ENCODE measurements at places on chromosomes 4 and X.
A peak's percentile ranks its signal among the peaks of the same experiment; 100 is the strongest.

DNA sequence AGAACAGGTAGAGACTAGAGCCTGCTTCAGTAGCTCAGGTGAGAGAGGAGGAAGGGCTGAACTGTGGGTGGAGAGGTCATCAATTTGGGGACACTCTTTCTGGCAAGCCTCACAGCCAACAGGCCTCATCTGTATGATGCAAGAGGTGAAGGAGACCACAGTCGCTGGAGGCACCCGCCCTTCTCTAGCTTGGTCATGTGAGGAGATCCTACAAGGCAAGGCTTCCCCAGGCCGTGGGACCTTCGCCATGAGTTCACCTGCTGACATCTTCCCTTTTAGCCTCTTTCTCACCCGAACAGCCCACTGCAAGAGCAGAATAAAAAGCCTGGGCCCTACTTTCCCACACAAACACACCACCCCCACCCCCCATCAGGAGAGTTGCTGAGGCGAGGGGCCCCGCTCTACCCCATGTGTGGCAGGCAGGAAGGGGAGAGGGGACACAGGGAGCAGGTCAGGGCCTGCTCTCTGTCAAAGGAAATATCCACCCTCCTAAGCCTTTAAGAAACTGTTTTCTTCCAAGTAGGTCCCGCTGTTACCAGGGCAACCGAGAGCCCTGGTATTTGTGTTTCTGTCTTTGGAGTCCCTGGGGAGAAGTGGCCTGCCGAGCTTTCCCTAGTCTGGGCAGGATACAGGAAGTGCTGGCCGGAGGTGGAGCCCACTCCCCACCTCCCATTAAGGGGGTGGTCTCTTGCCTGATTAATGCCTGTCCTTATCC is 8.1 kb downstream of the RTL5 start:
- no peak for DNase-seq

DNA sequence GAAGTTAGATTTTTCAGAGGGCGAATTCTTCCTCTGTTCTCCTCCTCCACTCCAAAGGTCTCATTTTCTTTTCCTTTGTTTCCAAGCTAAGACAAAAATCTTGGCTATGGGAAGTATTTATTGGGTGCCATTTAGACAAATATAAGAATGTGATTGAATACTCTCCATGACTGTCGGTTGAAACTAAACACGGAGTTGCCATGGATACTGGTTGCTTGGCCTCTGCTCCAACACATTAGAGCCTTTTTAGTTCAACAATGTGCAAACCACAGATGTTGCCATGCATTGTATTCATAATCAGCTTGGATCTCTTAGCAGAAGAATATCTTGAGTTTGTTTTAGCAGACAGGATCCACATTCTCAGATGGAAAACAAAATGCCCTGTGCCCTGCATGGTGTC is 366.5 kb upstream of the LCORL start:
- DNase-seq = no peak

DNA sequence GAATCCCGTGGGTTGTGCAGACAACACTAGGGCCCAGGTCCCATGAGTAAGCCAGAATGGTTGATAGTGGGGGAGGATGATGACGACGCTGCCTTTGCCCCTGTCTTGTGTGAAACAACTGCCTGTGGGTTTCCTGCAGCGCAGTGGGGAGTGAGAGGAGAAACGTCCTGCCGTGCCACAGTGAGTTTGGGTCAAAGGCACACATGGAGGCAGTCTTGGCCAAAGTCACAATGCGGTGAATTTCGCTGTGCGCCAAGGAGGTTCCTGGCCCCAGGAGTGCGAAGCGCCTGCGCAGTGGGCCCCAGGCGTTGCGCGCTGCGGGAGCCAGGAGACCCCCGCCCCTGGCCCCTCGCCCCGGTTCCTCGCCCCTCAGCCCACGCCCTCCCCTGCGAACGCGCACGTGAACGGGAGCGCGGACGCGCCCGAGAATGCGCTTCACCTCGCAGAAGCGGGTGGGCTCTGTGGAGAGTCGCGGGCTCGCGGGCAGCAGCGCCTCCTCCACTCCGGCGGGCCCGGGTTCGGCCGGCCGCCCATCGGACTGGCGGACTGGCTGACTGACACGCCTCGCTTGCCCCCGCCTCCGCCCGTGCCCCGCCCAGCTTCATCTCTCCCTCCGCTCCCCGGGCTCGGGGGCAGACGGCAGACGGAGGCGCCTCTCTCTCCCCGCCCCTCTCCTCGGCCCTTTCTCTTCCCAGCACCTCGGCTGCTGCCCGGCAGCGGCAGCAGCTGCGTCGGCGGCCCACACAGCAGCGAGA is at the start of gene NUDT10:
NUDT10 (plus strand) TSS at position 635 of the 755 bp plus-strand sequence. CDS start 144 bp downstream, outside the sequence.
- DNase-seq = no peak

GRCh38 chr4:77751764-77752163 is 67.4 kb downstream of the CNOT6L start:
- no peak for DNase-seq

DNA sequence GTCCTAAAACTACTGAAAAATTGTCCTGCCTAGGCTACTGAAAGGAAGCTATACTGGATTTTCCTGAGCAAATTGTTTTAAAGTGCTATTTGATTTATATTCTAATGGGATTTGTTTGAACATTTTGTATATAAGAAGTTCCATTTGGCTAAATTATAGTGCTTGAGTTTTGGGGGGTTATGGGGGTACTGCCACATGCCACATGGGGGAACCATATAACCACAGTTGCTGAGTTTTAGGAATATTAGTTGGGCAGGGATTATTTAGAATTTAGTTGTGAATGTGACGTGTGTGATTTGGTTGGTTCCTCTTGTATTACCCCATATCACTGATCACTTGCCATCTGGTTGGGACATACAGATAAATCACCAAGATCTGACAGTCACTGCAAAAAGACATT is 224.5 kb upstream of the TAPT1 start:
- DNase-seq = no peak

- no peak for DNase-seq
Measured at GRCh38 chr4:47837094-47837907, 566 bp downstream of the CORIN start.

DNA sequence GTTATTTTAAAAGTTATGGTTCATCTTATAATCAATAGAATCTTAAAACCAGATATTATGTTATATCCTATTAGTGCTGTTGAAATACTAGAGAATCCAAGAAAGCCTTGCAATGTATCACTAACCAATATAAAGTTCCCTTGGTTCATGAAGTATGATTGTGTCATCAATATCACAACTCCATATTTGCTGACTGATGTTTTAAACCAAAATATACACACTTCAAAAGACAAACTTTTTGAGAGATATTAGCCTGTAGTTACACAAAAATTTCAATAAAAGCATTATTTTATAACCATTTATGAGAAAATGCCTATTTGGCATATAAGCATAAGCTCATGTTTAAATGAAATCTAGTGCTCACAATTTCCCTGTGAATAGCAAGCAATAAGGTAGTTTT is 198.6 kb downstream of the CENPC start:
- DNase-seq = no peak

DNA sequence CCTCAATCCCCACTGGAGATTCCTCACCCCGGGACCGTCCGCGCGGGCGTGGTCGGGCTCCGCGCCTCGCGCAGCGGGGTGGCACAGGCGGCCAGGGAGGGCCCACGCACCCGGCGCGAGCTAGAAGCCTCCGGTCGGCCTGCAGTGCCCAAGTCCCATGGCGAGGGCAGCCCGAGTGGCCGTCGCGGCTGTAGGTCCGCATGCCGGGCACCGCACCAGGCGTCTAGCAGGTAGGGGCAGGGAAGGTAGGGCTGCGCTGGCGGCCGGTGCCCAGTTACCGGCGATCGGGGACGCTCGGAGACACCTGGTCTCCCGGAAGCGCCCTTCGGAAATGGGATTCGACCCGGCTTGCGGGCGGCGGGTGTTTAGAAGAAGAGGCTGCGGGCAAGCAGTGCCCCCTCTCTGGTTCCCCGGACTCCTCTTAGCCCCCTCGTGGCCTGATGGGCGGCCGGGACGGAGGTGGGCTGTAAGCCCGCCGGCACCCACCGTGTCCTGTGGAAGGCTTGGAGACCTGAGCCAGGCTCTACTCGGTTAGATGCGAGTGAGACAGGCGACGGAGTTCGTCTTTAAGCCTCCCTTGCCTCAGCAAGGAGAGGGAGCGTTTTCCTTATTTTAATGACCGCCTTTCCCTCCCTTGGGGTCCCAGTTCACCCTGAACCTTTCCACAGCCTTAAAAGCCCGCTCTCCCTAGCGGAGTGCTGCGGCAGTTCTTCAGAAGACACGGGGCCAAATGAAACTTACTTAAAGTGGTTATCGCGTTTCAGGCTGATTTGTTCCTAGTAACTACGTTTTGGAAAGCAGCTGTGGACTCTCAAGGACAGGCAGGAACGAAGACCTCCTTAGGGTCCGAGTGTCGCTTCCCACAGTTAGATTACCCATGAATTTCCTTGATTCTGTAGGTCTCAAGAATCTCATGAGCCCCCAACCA is 821 bp downstream of the SLITRK2 start:
- no peak for DNase-seq

- no peak for DNase-seq
Measured at GRCh38 chrX:154751203-154751668, 359 bp upstream of the GAB3 start.

- no peak for DNase-seq
Measured at GRCh38 chr4:126395664-126396063, 1080.9 kb downstream of the FAT4 start.

- DNase-seq = no peak
Measured at GRCh38 chr4:106971636-106972035, 64.5 kb downstream of the DKK2 start.

GRCh38 chrX:630612-631496 is at the start of gene SHOX:
TSS of gene SHOX (plus strand) at chrX:630791. CDS start at chrX:630898, 107 bp downstream.
- no peak for DNase-seq

GRCh38 chr4:39616651-39617050 is 22.0 kb downstream of the SMIM14 start:
- DNase-seq = no peak

DNA sequence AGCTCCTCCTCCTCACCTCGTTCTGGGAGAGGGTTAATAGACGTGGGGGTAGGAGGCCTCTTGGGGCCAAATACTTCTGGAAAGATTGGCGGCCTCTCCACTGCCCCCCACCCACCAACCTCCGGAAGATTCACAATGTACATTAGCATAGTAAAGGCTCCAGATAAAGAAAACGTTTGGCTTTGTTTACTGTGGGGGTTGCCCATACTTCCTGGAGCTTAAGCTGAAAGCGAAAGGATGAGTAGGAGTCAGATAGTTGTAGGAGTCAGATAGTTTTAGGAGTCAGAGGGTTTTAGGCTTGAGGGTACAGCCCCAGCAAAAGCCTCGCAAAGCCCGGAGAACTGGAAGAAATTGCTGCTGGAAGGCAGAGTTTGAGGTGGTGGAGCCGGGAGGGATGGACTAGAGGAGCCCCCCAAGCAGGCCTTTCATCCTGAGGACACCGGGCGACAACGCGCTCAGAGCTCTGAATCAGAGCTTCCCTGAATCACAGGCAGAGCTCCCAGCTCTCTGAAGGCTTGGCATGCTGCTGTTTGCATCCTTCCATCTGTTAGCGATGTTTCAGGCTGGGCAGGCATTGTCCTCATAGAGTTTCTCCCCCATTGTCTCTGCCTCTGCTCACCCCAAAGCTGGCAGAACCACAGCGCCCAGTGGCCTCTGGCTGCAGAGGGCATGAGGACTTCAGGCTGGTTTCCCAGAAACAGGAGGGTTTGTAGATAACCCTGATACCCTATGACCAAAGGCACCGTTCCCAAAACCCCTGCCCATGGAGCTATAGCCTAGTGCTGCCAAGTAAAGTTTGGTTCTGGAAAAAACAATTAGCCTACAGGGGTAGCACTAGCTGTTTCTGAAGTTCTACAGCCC is 280.7 kb downstream of the BCOR start:
- no peak for DNase-seq

- DNase-seq = no peak
Measured at GRCh38 chr4:56733352-56733751, 52.3 kb upstream of the HOPX start.

- no peak for DNase-seq
Measured at GRCh38 chr4:146762016-146762415, 123.3 kb downstream of the POU4F2 start.

GRCh38 chrX:81195712-81196111 is 6.0 kb downstream of the HMGN5 start:
- DNase-seq = peak; percentile 46

- no peak for DNase-seq
Measured at GRCh38 chr4:144785961-144786360, 140.0 kb downstream of the HHIP start.

DNA sequence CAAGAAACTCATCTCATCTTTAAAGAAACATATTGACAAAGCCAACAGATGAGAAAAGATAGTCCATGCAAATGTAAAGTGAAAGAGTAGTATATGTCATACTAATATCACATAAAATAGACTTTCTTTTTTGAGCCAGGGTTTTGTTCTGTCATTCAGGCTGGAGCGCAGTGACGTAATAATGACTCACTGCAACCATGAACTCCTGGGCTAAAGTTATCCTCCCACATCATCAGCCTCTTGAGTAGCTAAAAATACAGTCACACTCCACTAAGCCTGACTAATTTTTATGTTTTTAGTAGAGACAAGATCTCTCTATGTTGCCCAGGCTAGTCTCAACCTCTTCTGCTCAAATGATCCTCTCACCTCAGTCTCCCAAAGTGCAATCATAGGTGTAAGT is 51.8 kb upstream of the TRAM1L1 start:
- no peak for DNase-seq

DNA sequence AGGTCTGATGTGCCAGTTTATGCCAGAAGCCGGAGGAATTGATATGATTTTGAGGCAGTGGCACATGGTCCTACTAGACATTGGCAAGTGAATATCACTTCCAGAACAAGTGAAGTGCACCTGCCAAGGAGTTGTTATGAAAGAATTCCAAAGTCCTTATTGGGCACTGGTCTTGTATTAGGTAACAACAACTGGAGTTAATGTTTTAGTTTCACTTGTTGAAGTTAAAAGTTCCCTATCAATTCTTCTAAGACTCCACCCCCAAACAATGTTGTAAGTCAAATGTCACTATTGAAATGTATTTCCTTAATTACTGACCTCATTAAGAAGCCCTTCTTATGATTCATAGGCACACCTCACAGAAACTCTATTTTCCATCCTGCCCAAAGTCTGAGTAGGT is 3.1 kb downstream of the TET2 start:
- DNase-seq = no peak

DNA sequence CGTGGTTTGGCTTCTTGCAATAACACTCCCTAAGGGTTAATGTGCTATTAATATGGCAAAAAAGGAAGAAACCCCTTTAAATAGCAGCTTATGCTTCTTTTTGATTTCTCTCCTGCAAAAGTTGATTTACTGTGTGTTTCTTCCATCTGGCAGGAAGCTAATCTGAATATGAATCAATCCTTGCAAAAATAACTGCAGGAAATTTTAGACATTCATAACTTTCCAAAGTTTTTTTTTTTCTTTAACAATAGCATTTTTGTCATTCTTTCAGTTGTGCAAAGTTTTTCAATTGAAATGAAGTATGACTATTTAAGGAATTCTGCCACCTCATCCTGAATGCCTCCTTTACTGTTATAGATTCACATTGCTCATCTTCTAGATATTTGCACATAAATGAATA is 115.6 kb downstream of the SPANXA1 start:
- DNase-seq = no peak
